ENCODE measurements at places on chromosomes 11 and 22. TPM values are rescaled to one million over a fixed set of nuclear protein-coding genes. Genes with fewer than 3 reads are reported as not detected.

Gene LMO2
- total RNA-seq, result 87.3 TPM

Gene TEX54
- not detected for total RNA-seq

Gene PGA4
- total RNA-seq, result not detected

Gene PARVG
- total RNA-seq, result 0.20 TPM

Gene PRR5
- 26.2 TPM for total RNA-seq

Gene CBLIF
- 0.72 TPM for total RNA-seq

Gene ZNRF3
- total RNA-seq, result 5.9 TPM

Gene MRGPRX4
- total RNA-seq, result not detected

Gene NCAM1
- total RNA-seq, result 0.09 TPM

Gene CRYBA4
- 3.3 TPM for total RNA-seq

Gene PKP3
- 102 TPM for total RNA-seq

Gene CCDC188
- not detected for total RNA-seq

DNA sequence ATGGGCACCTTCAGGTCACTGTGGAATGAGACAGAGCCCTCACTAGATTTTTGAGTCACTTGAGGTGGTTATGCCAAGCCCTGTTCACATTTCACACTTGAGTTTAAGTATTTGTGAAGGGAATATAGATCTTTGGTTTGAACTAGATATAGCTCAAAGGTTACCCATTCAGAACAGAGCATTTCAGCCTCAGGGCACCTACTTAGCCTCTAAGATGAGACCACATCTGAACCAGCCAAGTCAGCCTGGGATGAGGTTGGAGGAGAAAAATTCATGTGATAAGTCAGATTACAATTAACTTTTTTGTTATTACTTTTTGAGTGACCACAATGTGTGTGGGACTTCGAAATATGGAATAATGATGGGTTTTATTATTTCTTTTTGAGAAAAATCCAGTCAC, 127.8 kb downstream of the TEAD1 start:
- DNase-seq, result no peak
- no peaks in the 10 kb centered on the region for H3K27me3 ChIP-seq
- peaks cover 27% of the 10 kb centered on the region for H3K4me1 ChIP-seq
- H3K27ac ChIP-seq, result no peak overlapping the region

GRCh38 chr11:2137202-2138067, 1.8 kb downstream of the IGF2 start:
- peaks cover 30% of the 10 kb centered on the region for H3K4me1 ChIP-seq
- peak; percentile 88 for DNase-seq
- peaks cover 11% of the 10 kb centered on the region for H3K27me3 ChIP-seq

GRCh38 chr11:93704237-93704636, 37.1 kb downstream of the TAF1D start:
- DNase-seq, result no peak
- no peak overlapping the region for H3K4me3 ChIP-seq
- H3K4me1 ChIP-seq, result no peaks in the 10 kb centered on the region
- H3K27ac ChIP-seq, result no peak overlapping the region
- H3K27me3 ChIP-seq, result no peaks in the 10 kb centered on the region

GRCh38 chr11:87035976-87036583, 1.7 kb upstream of the TMEM135 start:
- H3K4me3 ChIP-seq, result no peak overlapping the region
- peak; percentile 37 for DNase-seq
- peak overlapping the region; percentile 92 for H3K27ac ChIP-seq
- H3K27me3 ChIP-seq, result no peaks in the 10 kb centered on the region
- H3K36me3 ChIP-seq, result 0 out of 3 replicates have a peak, but pooled peaks cover 5% of the 10 kb centered on the region

GRCh38 chr11:75839851-75840250, 24.8 kb downstream of the UVRAG start:
- no peaks in the 10 kb centered on the region for H3K4me1 ChIP-seq
- no peak overlapping the region for H3K27ac ChIP-seq
- no peaks in the 10 kb centered on the region for H3K36me3 ChIP-seq

DNA sequence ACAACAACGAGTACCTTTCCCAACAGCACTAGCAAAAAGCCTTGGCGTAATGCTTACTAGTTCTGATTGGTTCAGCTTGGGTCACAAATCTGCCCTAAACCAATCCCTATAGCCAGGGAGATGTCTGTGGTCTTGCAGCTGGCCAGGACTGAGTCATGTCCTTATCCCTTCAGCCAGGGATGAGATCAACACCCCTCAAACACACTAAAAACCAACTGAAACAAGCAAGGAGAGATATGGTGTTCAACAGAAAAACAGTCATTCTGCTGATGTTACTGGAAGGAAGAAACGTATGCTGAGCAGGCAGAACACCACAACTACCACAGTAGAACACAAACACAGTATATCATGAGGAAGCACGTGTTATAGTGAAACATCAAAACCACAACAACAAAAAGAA, 375.6 kb downstream of the LARGE1 start:
- no peak overlapping the region for H3K27ac ChIP-seq
- H3K4me1 ChIP-seq, result no peaks in the 10 kb centered on the region
- H3K36me3 ChIP-seq, result no peaks in the 10 kb centered on the region
- no peak overlapping the region for H3K4me3 ChIP-seq

GRCh38 chr11:16862726-16863125, 124.3 kb downstream of the C11orf58 start:
- DNase-seq, result no peak
- H3K4me1 ChIP-seq, result peaks cover 1% of the 10 kb centered on the region
- no peak overlapping the region for H3K4me3 ChIP-seq
- H3K27ac ChIP-seq, result no peak overlapping the region

DNA sequence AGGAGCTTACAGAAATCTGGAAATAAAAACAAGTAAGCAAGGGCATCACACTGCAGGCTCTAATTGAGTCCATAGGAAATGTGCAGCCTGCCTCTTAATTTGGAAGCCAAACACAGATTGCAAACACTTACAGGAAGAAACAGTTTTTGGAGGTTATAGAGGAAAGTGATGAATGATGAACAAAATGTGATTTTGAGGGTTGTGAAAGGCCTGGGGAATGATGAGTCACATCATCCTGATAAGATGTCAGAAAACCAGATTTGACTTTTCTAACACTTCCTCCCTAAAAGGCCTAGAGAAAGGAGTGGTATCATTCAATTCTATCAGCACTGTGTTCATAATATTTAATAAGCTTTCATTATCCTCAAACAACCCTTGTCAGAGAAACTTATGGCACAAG, 96.6 kb upstream of the POU2AF2 start:
- no peak for DNase-seq
- H3K27ac ChIP-seq, result no peak overlapping the region
- H3K27me3 ChIP-seq, result no peaks in the 10 kb centered on the region
- no peaks in the 10 kb centered on the region for H3K4me1 ChIP-seq
- no peak overlapping the region for H3K4me3 ChIP-seq
- no peaks in the 10 kb centered on the region for H3K36me3 ChIP-seq

GRCh38 chr11:86408845-86409244, 34.2 kb downstream of the CCDC81 start:
- peaks cover 13% of the 10 kb centered on the region for H3K27me3 ChIP-seq
- no peak overlapping the region for H3K4me3 ChIP-seq
- no peak overlapping the region for H3K27ac ChIP-seq
- no peak for DNase-seq
- H3K36me3 ChIP-seq, result no peaks in the 10 kb centered on the region
- no peaks in the 10 kb centered on the region for H3K4me1 ChIP-seq

- H3K27me3 ChIP-seq, result no peaks in the 10 kb centered on the region
- H3K4me1 ChIP-seq, result no peaks in the 10 kb centered on the region
- no peaks in the 10 kb centered on the region for H3K36me3 ChIP-seq
- no peak overlapping the region for H3K4me3 ChIP-seq
These were observed 35.3 kb upstream of the POU2AF1 start for GRCh38 chr11:111414267-111414931.

DNA sequence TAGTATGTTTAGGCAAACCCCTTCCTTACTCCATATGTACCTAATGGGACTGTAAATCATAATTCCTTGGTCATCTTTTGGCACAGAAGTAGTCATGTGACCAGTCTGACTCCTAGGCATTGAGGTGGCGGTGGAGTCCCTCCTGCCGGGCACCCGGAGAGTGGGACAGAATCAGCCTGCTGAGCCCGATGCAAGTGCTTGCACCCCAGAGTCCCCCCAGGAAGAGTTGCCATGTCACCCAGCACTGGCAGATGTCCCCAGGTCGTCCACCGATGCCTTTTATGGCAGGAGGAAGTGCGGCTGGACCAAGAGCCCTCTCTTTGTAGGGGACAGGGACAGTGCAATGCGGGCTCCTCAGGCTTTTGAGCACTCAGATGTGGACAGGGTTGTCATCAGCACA, 500.3 kb downstream of the NELL1 start:
- no peak for DNase-seq
- no peaks in the 10 kb centered on the region for H3K36me3 ChIP-seq
- no peak overlapping the region for H3K27ac ChIP-seq
- H3K4me3 ChIP-seq, result no peak overlapping the region
- H3K27me3 ChIP-seq, result no peaks in the 10 kb centered on the region

DNA sequence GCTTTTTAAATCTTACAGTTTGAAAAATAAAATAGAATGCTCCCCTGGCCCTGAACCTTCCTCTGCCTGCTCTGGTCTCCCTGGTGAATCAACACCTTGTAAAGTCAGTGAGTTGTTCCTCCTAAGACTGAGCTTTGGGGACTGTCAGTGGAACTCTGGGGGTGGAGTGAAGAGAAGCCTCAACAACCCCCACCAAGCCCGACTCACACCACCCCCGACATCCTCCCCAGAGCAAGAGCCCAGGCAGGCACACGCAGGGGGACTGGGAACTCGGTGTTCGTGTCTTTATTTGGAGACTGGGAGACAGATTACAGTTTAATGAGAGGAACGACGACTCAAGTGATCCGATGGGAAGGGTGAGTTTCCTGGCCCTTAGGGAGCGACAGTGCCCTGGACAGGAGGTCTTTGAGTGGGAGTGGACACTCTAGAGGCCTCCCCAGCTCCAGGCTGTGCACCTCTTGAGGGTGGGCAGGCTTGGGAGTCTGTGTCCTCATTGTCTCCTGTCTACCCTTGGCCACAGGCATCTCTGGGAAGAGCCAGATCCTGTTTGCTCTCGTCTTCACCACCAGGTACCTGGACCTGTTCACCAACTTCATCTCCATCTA, 6.2 kb downstream of the KDELR3 start:
- H3K4me3 ChIP-seq, result no peak overlapping the region
- H3K27ac ChIP-seq, result no peak overlapping the region

GRCh38 chr11:7609015-7609414, 64.3 kb downstream of the CYB5R2 start:
- H3K36me3 ChIP-seq, result no peaks in the 10 kb centered on the region
- H3K27me3 ChIP-seq, result no peaks in the 10 kb centered on the region
- DNase-seq, result no peak

DNA sequence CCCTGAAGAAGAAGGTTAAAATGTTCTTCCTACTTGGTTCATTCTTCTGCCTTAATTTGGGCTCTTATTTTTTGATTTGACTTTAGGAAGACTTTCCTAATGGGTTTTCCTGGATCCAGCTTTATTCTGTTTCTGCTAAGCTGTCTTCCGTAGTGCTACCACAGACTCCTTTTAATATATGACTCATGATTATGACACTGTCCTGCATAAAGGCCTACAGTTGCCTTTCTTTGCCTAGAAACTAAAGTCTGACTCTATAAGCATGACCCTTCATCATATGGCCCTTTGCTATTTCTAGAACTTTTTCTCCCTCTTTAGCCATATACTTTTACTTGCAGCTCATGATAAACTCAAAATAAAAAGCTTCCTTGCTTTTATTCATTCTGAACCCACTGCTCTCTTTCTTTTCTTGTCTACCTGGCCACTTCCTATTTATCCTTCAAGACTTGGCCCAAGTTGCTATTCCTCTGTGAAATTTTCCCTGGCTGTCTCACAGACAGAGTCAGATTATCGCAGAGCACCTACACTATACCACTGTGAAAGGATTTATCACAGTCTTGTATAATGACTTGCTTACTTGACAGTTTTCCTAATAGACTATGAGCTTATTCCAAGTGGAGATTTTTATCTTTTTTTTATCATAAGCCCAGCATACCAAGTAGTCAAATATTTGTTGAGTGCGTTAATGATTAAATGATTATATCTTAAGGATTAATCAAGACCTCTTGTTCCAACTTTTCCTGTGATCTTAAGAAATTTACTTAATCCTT, 24.7 kb downstream of the TBCEL start:
- no peaks in the 10 kb centered on the region for H3K27me3 ChIP-seq
- no peak for DNase-seq
- H3K4me1 ChIP-seq, result no peaks in the 10 kb centered on the region
- H3K4me3 ChIP-seq, result no peak overlapping the region
- no peaks in the 10 kb centered on the region for H3K36me3 ChIP-seq

DNA sequence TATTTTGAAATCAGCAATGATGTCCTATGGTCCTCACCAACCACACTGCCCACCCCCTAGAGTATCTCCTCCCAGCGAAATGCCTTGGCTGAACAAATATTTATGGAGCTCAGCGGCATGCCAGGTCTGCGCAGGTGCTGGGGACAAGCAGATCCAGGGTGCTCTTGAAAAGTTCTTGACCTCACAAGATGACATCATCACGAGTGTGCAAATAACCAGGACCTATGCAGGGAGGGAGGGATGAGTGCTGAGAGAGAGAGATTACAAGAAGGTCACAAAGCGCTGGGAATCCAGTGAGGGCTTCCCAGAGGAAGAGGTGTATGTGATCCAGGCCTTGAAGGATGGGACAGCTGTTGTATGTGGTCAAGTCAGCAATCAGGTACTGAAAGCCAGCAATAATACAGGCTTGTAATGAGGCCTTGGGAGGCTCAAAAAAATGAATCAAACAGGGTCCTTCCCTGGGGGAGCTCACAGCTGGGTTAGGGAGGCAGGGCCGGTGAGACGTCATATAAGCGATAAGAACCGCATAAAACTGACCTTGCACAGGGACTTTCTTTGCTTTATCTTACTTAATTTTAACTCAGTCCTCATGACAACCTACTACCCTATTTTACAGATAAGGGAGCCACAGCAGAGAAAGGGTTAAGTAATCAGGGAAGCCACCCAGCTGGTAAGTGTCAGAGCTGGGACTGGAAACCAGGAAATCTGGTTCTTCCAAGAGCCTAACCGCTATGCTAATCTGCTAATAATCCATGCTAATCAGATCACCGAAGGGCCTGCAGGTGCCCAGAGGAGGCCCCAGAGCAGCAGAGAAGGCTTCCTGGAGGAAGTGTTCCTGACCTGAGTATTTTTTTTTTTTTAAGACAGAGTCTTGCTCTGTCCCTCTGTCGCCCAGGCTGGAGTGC, 8.2 kb downstream of the ARRB1 start:
- H3K4me3 ChIP-seq, result no peak overlapping the region
- H3K27me3 ChIP-seq, result no peaks in the 10 kb centered on the region
- H3K27ac ChIP-seq, result 0 out of 3 replicates have a peak overlapping the region, but pooled peaks have one; percentile 8
- peaks cover 31% of the 10 kb centered on the region for H3K36me3 ChIP-seq
- H3K4me1 ChIP-seq, result peaks cover 76% of the 10 kb centered on the region
